ENCODE measurements at places on chromosomes 2 and 18.

DNA sequence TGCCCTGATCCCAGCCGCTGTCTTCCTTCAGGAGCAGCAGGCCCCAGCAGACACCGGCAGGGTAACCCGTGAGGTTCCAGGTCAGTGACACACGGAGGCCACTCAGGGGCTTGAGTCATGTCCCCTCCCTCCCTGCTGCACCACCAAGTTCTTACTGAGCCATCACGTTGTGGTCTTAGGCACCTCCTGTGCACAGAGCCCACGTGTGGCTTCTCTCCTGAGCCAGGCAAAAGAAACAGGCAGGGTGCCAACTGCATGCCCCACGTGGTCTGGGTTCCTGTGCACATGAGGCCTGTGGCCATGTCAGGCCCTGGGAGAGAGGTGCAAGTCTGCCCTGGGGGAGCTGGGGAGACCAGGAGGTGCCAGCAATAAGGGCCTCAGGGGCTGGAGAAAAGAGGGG lies 264.8 kb downstream of the KLHL29 start:
- no peak for DNase-seq

GRCh38 chr2:111618226-111618977 lies 265.6 kb downstream of the ANAPC1 start:
- no peak for DNase-seq

- no peak for DNase-seq
Measured at GRCh38 chr2:88656690-88657089, 29.4 kb upstream of the EIF2AK3 start.

- peak; percentile 55 for DNase-seq
Measured at GRCh38 chr18:26383454-26384270, 157.4 kb downstream of the TAF4B start.

GRCh38 chr2:219289537-219290361 lies 10.6 kb downstream of the DNAJB2 start:
- no peak for DNase-seq

DNA sequence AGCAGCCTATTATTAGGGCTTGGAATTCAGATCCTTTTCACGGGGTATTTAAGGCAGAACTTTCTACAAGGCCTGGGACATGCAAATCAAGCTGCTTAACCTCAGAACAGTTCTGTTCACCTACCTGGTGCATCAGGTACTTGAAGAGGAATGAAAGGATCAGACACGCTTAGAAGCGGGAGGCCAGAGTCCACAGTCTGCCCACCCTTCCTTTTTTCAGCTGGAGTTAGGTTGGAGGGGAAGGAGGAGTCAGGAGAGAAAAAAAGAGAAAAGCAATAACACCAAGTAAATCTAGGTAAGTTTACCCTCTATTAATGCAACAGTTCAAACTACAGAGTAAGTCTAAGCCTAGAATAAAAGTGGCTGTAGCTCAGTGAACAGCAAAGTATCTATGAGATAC lies 58.6 kb upstream of the NFU1 start:
- no peak for DNase-seq

GRCh38 chr18:24043403-24043802 lies 28.8 kb downstream of the TTC39C start:
- no peak for DNase-seq

GRCh38 chr2:42794271-42795046 lies 2.1 kb upstream of the HAAO start:
- DNase-seq, result no peak

DNA sequence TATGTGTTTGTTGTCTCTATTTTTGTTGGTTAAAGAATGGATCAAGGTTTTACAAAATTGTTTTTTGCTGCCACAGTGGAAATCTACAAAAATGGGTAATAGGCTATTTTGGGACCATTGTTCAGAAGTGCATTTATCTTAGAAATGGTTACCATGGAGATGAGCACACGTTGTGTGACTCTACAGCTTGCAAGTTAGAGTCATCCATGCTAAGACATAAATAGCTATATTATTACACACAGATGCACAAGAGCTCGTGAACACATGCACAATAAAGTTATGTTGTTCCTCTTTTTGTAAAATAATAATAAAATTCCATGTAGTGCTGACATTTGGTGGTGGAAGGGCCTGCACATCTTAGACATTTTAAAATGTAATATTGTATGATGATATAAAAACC lies 15.5 kb upstream of the DUSP19 start:
- DNase-seq, result no peak

DNA sequence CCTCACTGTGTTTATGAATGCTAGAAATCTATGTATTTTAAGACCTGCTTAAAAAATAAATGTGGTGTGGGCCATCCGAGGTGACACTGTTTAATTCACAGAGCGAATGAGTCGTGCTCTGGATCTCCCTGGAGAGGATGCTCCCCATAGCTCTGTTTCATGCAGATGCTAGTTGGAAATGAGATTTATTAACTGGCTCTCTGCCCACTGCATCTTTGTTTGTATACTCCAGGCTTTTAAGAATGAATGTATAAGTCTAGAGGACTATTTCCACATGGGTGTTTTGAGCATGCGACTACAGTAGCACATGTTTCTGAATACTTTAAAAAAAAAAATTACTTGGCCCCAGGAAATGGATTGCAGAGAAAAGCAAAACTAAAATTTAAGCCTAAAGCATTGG lies 3.9 kb downstream of the MAPRE2 start:
- DNase-seq, result no peak

DNA sequence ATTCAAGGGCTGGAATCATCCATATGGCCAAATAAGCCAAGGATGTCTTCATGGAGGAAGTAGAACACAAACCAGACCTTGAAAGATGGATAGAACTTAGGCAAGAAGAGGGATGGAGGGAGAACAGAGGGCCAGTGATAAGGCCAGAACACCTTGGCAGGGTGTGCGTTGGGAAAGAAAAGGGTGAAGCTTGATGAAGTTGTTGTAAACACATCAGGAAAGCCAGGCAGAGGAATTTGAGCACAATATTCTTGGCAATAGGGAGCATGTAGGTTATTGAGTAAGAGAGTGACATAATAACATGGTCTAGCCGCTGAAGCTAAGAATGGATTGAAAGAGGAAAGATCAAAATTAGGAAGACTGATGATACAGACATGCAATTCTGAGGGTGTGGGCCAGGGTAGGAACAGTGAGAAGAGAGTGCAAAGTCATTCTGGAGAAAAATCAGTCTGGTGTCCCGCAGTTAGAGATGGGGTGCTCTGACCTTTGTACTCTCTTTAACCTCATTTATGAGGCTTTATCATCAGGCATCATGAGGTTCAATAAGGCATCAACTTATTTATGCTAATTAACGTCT lies 41.0 kb downstream of the SLC14A2 start:
- DNase-seq, result no peak

GRCh38 chr18:38750751-38751150 lies 1185.2 kb upstream of the CELF4 start:
- no peak for DNase-seq

- no peak for DNase-seq
Measured at GRCh38 chr2:7096726-7097352, 179.6 kb downstream of the RNF144A start.

DNA sequence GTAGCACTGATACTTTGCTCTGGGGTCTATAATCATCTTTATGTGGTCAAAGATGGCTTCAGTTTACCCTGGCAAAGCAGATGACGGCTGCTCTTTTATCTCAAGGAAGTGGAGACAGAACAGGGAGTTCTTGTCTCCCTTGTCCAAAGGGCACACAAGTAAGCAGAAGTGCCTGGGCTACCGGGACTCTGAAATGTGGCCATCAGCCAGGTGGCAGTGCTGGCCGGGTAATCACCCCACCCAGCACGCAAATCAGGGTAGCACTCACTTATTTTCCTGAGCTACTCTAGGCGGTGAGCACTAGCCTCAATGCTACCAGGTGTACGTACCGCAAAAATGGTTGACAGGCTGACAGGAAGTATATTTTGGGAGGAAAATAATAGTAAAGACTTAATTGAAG lies 119.7 kb upstream of the ETAA1 start:
- DNase-seq, result no peak

DNA sequence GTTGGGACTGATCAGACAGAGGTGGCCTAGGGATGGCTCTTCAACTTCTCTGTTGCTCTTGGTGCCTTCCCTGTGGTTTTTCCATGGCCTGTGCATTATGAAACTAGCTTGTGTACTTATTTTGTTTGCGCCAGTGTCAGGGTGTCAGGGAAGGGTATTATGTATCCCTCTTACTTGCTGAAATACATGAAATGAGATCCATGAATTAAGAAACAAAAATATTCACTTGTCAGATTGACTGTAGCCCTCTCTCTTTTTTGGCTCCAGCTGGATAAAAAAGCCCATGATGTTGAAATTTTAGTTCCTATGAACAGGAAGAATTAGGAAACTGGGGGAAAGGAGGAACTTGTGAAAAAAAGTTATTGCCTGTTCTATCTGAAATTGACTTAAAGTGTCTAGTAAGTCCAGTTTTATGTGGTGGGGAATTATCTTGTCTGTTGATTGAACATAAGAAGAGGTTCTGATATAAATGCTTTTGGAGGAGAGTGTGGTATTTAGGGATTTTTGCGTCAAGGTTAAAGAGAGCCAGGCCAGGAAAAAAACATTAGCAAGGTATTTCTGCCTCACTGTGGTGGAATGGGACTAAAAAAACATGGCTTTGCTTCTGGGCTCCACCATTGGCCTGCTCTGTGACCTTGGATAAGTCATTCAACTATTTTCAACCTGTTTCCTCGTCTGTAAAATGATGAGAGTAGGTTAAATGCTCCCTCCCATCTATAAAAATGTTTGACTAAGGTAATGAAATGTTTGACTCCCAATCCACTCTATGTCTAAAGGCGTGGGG lies 12.0 kb downstream of the UGP2 start:
- no peak for DNase-seq

DNA sequence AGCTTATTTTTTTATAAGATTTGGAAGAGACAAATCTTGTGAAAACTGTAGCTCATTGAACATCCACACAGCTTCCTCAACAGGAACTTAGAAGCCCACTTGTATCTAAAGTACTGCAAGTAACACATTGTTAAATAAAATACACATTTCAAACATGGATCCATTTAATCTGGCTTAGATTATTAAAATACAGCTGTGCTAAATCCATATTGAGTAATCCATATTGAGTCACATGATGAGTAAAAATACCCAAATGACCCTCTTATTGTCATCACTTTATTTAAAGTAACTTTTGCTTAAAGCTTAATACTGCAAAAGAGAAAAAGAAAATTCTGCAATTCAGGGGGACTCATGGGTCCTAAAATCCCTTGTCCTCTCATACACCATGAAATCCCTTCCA lies 133.3 kb downstream of the OSR1 start:
- DNase-seq, result no peak

GRCh38 chr2:240394549-240394948 lies 40.9 kb upstream of the GPC1 start:
- DNase-seq, result no peak

DNA sequence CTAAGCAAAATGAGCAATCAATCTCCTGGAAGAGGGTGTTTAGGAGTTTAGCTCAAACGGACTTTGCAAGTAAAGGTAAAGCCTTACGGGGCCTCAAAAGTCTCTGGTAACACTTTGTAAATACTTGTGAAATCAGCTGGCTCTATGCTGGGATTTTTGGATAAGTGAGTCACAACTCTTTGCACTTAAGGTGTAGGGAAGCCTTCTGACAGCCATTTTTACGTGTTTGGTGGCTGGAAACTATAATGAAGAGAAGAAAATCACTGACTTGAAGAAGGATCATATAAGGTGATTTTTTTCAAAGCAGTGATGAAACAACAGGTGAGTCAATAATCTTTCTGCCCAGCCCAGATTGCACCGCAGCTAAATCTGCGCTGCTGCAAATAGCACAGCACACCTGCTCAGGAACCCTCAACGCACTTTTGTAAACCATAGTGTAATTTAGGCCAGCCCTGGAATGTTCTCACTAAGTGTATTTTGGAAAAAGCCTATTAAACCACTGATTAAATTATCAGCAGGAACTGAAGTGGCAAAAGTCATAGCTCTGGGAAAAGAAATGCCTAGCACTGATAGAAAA lies 218.8 kb downstream of the AGPS start:
- DNase-seq, result no peak

GRCh38 chr2:223273995-223274394 lies 222.0 kb downstream of the KCNE4 start:
- DNase-seq, result no peak

GRCh38 chr2:169173876-169174275 lies 104.5 kb downstream of the DHRS9 start:
- no peak for DNase-seq

GRCh38 chr2:241939541-241939940 lies 70.0 kb downstream of the RTP5 start:
- DNase-seq, result no peak

- DNase-seq, result no peak
Measured at GRCh38 chr2:223457301-223457700, 144.9 kb downstream of the SCG2 start.

DNA sequence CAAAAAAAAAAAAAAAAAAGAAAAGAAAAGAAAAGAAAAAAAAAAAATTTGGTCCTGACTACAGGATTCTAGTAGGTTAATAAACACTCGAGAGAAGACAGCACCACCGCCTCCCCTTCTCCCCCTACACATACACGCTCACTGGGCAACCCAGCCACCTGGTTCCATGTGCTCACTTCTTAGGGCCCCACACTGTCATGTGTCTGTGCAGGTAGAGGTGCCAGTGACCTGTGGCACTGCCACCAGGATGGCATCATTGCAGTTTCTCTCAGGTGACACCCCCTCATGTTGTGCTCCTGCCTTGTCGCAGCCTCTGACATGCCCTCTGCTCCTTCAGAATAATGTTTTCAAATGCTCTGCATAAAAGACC lies 39.7 kb upstream of the LYPD6B start:
- DNase-seq, result no peak

GRCh38 chr2:9235147-9236044 lies 28.8 kb downstream of the ASAP2 start:
- DNase-seq, result no peak

GRCh38 chr2:3398857-3399256 lies 19.4 kb downstream of the TRAPPC12 start:
- DNase-seq, result no peak

DNA sequence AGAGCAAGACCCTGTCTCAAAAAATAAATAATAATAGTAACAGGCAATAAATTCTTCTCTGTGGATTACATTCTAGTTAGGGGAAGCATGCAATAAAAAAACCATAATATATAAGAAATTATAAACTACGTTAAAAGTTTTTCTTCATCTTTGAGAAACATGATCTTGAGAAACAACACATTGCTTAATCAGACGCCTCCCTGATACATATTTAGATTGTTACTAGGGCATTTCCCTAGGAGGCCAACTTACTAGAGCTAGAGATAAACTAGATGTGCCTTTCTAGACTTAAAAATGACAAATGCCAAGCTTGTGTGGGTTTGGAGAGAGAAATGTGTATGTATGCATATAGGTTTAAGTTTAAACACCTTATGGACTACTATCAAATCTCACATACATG lies 76.3 kb upstream of the GALNT5 start:
- DNase-seq, result no peak

GRCh38 chr2:23037596-23037995 lies 347.4 kb upstream of the KLHL29 start:
- DNase-seq, result no peak

- no peak for DNase-seq
Measured at GRCh38 chr2:60400462-60401246, 152.8 kb downstream of the BCL11A start.

GRCh38 chr18:57931038-57931437 lies 113.0 kb upstream of the NEDD4L start:
- DNase-seq, result no peak
